HCT116 (cell line): ENCODE measurements at places on chromosomes 2 and 18. TPM values are rescaled to one million over a fixed set of nuclear protein-coding genes. Genes with fewer than 3 reads are reported as not detected.

DNA sequence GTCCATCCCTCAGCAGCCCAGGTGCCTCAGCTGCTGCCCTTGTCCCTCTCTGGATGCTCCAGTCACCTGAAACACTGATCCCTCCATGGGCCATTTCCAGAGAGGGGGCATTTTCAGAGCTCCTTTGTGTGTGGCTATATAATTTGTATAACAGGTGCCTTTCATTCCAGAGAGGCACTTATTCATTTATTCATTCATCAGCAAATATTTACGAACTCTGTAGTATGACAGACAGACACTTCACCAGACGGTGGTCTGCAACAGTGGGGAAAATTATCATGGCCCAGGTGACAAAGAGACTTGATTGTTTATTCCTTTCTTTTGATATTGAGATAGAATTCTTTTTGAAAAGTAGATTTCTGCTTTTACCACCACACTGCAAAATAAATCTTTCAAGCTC lies 361.7 kb downstream of the TMEM182 start:
- H3K36me3 ChIP-seq = no peaks in the 10 kb centered on the region
- no peaks in the 10 kb centered on the region for H3K4me1 ChIP-seq
- H3K27ac ChIP-seq = no peak overlapping the region
- H3K4me3 ChIP-seq = no peak overlapping the region
- no peaks in the 10 kb centered on the region for H3K27me3 ChIP-seq
- DNase-seq = no peak

- DNase-seq = peak; percentile 51
- no peak overlapping the region for H3K4me3 ChIP-seq
- H3K27ac ChIP-seq = no peak overlapping the region
- peaks cover 14% of the 10 kb centered on the region for H3K4me1 ChIP-seq
- no peaks in the 10 kb centered on the region for H3K27me3 ChIP-seq
These were observed 42.1 kb upstream of the GALR1 start for GRCh38 chr18:77207540-77207939.

DNA sequence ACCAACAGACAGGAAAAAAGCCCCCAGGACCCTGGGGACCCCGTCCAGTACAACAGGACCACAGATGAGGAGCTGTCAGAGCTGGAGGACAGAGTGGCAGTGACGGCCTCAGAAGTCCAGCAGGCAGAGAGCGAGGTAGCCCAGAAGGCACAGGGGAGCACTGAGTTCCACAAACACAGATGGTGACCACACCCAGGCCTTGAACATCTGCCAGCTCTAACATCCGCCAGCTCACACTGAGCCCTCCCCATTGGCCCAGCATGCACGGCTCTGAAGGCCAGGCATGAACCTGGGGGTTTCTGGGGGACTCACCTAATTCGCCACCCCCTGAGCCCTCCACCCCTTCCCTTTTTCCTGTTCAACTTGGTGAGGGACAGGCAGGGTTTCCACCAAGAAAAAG lies 25.6 kb upstream of the PRLH start:
- DNase-seq = no peak
- no peak overlapping the region; the same call in 1 of the 2 replicates for H3K27ac ChIP-seq
- no peaks in the 10 kb centered on the region for H3K4me1 ChIP-seq
- no peaks in the 10 kb centered on the region for H3K27me3 ChIP-seq
- no peak overlapping the region for H3K4me3 ChIP-seq

GRCh38 chr18:50879302-50880118 lies 592 bp downstream of the ME2 start:
- H3K4me1 ChIP-seq = peaks cover 10% of the 10 kb centered on the region
- peak overlapping the region; percentile 81 for H3K27ac ChIP-seq
- no peaks in the 10 kb centered on the region for H3K27me3 ChIP-seq
- no peaks in the 10 kb centered on the region for H3K36me3 ChIP-seq

DNA sequence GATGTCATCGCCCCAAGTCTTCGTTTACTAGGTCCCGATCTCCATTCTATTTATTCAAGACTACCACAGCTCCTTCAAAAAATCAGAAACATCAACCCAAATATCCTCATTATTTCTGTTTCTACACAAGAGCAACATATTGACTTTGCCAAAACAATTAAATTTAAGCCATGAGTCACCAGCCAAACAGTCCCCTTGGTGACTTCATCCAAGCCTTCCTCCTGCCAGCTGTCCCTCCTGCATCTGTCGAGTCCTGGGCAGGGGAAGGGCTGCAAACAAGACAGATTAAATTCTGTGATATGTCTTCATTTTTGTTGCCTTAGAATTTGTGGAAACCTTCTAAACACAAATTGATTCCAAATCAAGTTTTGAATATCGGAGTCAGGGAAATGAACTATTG lies 110.3 kb downstream of the SP3 start:
- DNase-seq = no peak
- H3K4me3 ChIP-seq = no peak overlapping the region
- H3K27me3 ChIP-seq = no peaks in the 10 kb centered on the region
- no peaks in the 10 kb centered on the region for H3K36me3 ChIP-seq
- 0 out of 2 replicates have a peak, but pooled peaks cover 5% of the 10 kb centered on the region for H3K4me1 ChIP-seq

- H3K27ac ChIP-seq = no peak overlapping the region
- no peak overlapping the region for H3K4me3 ChIP-seq
- H3K36me3 ChIP-seq = no peaks in the 10 kb centered on the region
- no peak for DNase-seq
- no peaks in the 10 kb centered on the region for H3K27me3 ChIP-seq
These were observed 370.8 kb downstream of the TMEM182 start for GRCh38 chr2:103132536-103133217.

DNA sequence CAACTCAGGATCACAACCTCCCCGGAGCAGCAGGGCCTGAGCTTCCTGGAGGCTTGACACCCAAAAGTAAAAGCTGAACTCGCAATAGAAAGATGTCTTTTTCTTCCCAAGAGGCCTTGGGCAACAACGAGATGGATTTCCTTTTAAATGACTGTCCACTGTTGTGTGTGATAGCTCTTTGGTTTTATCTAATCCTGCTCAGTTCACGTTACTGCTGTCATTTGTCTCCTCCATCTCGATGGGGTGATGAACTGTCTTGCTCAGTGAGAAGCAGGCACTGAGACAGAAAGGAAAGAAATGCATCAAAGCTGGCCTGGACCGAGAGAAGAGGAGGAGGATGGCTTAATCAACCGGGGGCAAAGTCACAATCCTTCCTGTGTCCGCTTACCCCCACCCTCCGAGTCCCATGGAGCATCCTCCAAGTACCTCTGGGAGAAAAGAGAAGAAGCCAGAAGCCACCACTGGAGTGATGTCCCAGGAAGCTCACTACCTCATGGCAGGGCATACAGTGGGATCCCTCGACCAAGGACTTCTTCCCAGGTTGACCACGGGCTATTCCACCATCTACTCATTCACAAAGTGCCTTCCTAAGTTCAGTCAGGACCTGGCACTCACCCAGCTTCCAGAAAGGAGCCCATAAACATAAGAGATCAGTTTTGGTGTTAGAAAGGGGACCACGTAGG lies 68.5 kb downstream of the GALNT14 start:
- no peaks in the 10 kb centered on the region for H3K36me3 ChIP-seq
- H3K27ac ChIP-seq = no peak overlapping the region
- no peak for DNase-seq
- no peak overlapping the region for H3K4me3 ChIP-seq
- no peaks in the 10 kb centered on the region for H3K27me3 ChIP-seq
- no peaks in the 10 kb centered on the region for H3K4me1 ChIP-seq

DNA sequence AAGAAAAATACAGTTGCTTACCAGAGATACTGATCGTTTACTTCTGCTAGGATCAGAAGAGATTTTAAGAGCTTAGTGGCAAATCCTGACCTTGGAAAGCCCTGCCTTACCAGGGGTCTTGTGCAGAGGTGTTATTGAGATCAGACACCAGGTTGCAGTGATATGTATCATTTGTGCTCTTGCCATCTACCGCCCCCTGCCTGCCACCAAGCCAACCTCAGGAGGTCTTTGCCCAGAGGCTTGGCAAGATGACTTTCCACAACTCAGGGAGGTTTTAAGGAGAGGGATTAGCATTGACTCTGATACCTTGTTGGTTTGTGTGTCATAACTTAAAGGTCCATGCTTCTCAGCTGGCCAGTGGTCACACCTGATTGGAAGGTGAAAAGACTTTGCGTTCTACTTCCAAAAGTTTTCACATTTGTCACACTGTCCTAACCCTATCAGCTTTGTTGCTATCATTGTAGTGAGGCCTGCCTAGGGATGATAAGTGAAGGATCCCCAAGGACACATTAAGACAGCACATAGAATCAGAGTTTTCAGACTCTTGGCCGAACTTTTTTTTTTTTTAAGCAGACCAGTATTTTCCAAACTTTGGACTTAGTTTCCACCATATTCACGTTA lies 46.2 kb upstream of the MGAT5 start:
- H3K27me3 ChIP-seq = no peaks in the 10 kb centered on the region
- peak; percentile 47 for DNase-seq
- no peaks in the 10 kb centered on the region for H3K4me1 ChIP-seq

- DNase-seq = no peak
- no peak overlapping the region for H3K27ac ChIP-seq
- H3K27me3 ChIP-seq = no peaks in the 10 kb centered on the region
- no peaks in the 10 kb centered on the region for H3K36me3 ChIP-seq
- no peaks in the 10 kb centered on the region for H3K4me1 ChIP-seq
These were observed 37.9 kb upstream of the CTAGE1 start for GRCh38 chr18:22455425-22456115.

- no peak overlapping the region for H3K27ac ChIP-seq
- no peak for DNase-seq
- no peaks in the 10 kb centered on the region for H3K4me1 ChIP-seq
- no peak overlapping the region for H3K4me3 ChIP-seq
- no peaks in the 10 kb centered on the region for H3K27me3 ChIP-seq
These were observed 4.7 kb upstream of the TTN start for GRCh38 chr2:178811901-178812300.

DNA sequence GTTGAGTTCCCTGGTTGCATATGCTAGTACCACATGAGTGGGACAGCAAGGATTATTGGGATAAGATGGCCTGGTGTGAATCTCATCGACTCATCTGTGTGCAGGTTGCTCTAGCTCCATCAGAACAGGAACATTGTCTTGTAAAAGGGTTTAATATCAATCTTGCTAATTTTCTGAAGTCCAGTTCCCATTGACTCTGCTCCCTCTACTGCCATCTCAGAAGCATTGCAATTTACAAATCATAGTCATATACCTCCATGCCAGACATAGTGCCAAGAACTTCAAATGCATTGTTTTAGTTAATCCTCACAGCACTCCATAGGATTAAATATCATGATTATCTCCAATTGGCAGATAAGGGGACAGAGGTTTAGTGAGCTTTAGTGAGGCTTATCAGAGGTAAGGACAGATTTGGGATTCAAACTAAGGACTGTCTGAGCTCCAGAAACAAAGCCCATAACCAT lies 4.8 kb upstream of the STAT4 start:
- peak; percentile 42 for DNase-seq
- no peaks in the 10 kb centered on the region for H3K4me1 ChIP-seq
- no peak overlapping the region for H3K4me3 ChIP-seq
- no peak overlapping the region for H3K27ac ChIP-seq
- H3K36me3 ChIP-seq = no peaks in the 10 kb centered on the region

- no peaks in the 10 kb centered on the region; the same call in 1 of the 2 replicates for H3K27me3 ChIP-seq
- no peak within 1 kb of the TSS for H3K4me3 ChIP-seq
- DNase-seq = no peak
- H3K27ac ChIP-seq = no peak within 1 kb of the TSS
These were observed 106.3 kb upstream of the CD302 start for GRCh38 chr2:159904127-159904958.

DNA sequence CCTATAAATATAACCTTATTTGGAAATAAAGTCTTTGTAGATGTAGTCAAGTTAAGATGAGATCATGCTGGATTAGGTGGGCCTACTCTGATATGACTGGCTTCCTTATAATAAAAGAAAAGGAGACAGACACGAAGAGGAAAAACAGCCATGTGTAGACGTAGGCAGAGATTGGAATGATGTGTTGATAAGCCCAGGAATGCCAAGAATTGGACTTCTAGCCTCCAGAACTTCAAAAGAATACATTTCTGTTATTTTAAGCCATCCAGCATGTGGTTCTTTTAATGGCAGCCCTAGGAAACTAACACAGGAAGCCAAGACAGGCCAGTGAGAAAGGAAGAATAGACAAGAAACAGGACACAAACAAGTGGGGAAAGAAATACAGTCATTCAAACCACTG lies 68.6 kb downstream of the NYAP2 start:
- H3K4me3 ChIP-seq = no peak overlapping the region
- no peaks in the 10 kb centered on the region for H3K27me3 ChIP-seq
- H3K4me1 ChIP-seq = no peaks in the 10 kb centered on the region
- H3K27ac ChIP-seq = no peak overlapping the region

- no peak for DNase-seq
- peaks cover 21% of the 10 kb centered on the region for H3K36me3 ChIP-seq
- H3K4me1 ChIP-seq = peaks cover 20% of the 10 kb centered on the region; the same call in 1 of the 2 replicates
- H3K27ac ChIP-seq = peak overlapping the region; percentile 86
- no peaks in the 10 kb centered on the region for H3K27me3 ChIP-seq
These were observed 1.1 kb downstream of the PRKRA start for GRCh38 chr2:178449700-178450523.

DNA sequence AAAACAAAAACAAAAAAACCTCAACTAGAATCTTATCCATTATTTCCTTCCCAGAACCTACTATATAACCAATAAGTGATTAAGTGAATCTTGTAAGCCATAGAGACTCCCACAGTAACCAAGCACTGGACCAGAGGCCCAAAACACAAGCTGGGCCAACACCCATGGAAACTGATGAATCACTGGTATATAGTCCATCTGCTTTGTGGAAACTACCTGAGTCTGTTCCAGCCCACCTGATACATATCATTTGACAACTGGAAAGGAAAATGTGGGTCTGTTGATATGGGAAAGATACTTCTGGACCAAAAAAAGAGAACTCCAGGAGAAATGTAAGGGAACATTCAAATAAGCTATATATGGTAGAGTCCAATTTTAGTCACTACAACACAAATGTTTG lies 252.8 kb downstream of the MREG start:
- H3K4me3 ChIP-seq = no peak overlapping the region
- no peak overlapping the region for H3K27ac ChIP-seq
- no peaks in the 10 kb centered on the region for H3K27me3 ChIP-seq
- H3K4me1 ChIP-seq = no peaks in the 10 kb centered on the region
- no peak for DNase-seq
- H3K36me3 ChIP-seq = no peaks in the 10 kb centered on the region

- no peaks in the 10 kb centered on the region for H3K36me3 ChIP-seq
- no peaks in the 10 kb centered on the region for H3K4me1 ChIP-seq
- no peaks in the 10 kb centered on the region for H3K27me3 ChIP-seq
- no peak overlapping the region for H3K27ac ChIP-seq
- no peak overlapping the region for H3K4me3 ChIP-seq
These were observed 2070.4 kb upstream of the CELF4 start for GRCh38 chr18:39635966-39636365.

The IL36B gene
- not detected for total RNA-seq

The G6PC2 gene
- total RNA-seq = not detected

The FAM237A gene
- not detected for total RNA-seq

The KLHL41 gene
- 0.15 TPM for total RNA-seq

The B4GALT6 gene
- 16.1 TPM for total RNA-seq

The SERPINB3 gene
- total RNA-seq = not detected

The TEKT4 gene
- total RNA-seq = not detected

The CDK15 gene
- total RNA-seq = not detected

The METTL21A gene
- 25.7 TPM for total RNA-seq

The SP140 gene
- 2.6 TPM for total RNA-seq

The MDH1 gene
- 192 TPM for total RNA-seq

The EMILIN1 gene
- 0.59 TPM for total RNA-seq
